ENCODE measurements at places on chromosomes 16 and 17. TPM values are rescaled to one million over a fixed set of nuclear protein-coding genes. Genes with fewer than 3 reads are reported as not detected.

DNA sequence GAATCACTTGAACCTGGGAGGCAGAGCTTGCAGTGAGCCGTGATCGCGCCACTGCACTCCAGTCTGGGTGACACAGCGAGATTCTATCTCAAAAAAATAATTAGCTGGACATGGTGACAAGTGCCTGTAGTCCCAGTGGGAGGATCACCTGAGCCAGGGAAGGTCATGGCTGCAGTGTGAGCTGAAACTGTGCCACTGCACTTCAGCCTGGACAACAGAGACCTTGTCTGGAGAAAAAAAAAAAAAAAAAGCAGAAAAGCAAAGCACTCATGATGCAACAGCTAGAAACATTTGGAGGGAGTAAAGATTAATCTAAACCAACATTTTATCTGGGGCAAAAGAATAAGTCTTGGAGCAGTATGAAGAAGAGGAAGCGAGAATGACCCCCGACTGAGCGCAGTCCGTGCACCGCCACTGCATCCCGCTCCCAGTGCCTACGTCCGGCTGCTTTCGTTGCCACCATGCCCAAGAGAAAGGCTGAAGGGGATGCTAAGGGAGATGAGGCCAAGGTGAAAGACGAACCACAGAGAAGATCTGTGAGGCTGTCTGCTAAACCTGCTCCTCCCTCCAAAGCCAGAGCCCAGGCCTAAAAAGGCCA is 8.2 kb downstream of the PRPSAP1 start:
- H3K36me3 ChIP-seq, result no peaks in the 10 kb centered on the region
- no peak overlapping the region for H3K27ac ChIP-seq
- no peaks in the 10 kb centered on the region for H3K4me1 ChIP-seq
- no peak overlapping the region for H3K4me3 ChIP-seq

Gene CLEC10A
- total RNA-seq, result 9.6 TPM

DNA sequence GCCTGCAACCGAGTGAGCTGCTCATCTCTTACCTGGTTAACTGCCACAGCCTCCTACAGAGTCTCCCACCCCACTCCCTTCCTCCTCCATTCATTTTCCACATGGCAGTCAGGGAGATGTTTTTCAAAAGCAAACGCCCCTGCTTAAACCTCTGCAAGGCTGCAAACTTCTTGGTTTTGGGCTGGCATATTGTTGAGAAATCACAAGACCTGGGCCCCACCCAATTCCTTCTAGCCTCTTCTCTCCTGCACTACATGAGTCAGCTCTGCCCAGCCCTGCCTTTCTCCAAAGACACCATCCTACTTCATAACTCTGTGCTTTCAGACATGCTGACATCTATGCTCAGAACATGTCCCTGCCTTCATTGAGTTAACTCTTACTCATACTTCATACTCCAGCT is 136.1 kb downstream of the SPACA3 start:
- no peaks in the 10 kb centered on the region for H3K4me1 ChIP-seq
- no peak overlapping the region for H3K27ac ChIP-seq
- no peaks in the 10 kb centered on the region for H3K36me3 ChIP-seq
- no peak for DNase-seq

- DNase-seq, result no peak
- no peaks in the 10 kb centered on the region for H3K27me3 ChIP-seq
- H3K4me3 ChIP-seq, result peak overlapping the region; percentile 91
- peak overlapping the region; percentile 97 for H3K27ac ChIP-seq
- peaks cover 22% of the 10 kb centered on the region for H3K4me1 ChIP-seq
Observed at GRCh38 chr16:81005610-81006161, 999 bp downstream of the CMC2 start.

All from left lung (tissue), 14 donors.